ENCODE measurements at places on chromosomes 7 and 10.

DNA sequence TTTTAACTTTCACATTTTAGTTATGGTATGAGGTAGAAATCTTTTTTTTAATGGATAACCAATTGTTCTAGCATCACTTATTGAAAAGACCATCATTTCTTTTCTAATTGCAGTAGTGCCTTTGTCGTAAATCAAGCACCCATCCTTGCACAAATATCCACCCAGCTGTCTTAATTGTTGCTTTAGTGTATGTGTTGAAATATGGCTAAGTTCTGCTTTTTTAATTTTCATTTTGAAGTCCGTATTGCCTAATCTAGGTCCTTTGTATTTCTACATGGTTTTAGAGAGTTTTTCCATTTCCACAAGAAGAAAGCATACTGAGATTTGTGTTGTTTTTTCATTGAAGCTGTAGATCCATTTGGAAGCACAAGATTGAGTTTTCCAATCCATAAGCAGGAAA lies 259.6 kb upstream of the SEMA3E start:
- no peak for DNase-seq

GRCh38 chr7:116598861-116599260 lies 73.1 kb upstream of the MET start:
- no peak for DNase-seq

- no peak for DNase-seq
These were observed 71.7 kb downstream of the PPP1R17 start for GRCh38 chr7:31758755-31759154.

DNA sequence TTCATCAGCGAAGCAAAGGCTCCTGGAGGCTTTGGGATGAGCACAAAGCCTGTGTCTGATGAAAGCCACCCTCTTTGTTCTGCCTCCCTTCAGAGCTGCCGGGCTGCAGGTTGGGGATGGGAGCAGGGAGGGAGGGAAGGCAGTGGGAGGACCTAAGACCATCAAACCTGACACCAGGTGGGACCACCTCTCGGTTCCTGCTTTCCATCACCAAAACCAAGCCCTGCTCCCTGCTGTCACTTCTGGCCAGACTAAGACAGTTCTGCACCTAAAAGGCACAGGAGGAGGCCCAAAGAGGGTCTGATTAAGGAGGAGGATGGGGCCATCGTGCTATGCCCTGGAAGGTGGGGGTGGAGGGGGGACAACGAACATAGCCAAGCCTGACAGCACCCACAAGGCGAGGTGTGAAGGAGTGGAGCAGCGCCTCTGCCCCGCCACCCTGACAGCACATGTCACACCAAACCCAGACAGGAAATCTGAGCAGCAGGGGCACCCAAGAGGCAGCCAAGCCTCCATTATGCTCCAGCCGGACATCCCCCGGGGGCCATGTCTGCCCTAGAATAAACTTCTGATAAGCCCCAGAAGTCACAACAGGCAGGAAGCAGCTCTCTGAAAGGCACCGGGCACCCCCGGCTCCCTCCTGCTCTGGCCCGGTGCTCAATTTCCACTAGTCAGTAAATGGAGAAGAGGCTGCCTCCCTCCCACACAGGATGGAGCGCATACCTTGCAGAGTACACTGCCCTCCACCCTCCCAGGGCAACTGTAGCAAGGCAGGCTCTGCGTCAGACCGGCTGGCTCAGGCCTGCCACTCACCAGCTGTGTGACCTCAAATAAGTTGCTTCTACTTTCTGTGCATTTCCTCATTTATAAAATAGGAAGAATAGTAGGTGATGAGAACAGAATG lies 48.9 kb downstream of the DLG5 start:
- no peak for DNase-seq

DNA sequence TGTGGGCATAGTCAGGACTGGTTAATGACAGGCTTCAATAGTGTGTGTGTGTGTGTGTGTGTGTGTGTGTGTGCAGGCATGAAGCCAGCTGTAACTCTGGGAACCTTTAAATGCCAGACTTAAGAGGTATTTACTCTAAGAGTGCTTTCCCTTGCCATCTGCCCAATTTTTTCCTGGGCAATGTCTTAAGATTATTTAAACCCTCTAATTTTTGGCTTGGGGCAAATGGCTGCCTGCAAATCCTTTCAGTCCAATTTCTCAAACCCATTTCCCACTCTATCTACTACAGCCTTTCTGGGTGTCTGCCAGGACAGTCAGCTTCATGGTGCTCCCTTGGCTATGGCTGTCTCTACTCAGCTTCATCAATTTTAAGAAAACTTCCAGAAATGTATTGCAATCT lies 62.6 kb upstream of the C1GALT1 start:
- DNase-seq = no peak

DNA sequence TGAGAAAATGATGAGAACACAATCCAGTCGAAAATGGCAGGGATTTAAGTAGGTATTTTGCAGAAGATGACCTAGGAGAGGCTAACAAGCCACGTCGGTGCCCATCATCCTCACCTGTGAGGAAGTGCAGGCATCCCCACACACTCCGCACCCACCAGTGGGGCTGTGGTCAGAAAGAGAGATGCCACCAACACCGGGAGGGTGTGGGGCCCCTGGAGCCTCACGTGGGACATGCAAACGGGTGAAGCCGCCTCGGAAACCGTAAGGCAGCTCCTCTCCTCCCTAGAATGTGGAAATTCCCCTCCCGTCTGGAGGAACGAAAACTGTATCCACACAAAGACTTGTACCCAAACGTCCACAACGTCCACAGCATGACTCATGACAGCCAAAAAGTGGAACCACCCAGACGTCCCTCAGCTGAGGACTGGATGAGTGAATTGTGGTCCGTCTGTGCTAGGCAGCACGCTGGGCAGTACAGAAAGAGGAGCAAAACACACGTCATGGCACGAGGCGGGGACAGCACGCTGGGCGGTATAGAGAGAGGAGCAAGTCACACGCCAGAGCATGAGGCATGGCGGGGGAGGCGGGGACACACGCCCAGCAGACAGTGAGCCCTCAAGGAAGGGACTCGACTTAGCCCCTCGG lies 246.0 kb downstream of the ELFN1 start:
- no peak for DNase-seq

- no peak for DNase-seq
These were observed 70.9 kb downstream of the CDK1 start for GRCh38 chr10:60849217-60849616.

GRCh38 chr10:32371101-32371500 lies 24.1 kb upstream of the EPC1 start:
- DNase-seq = no peak

GRCh38 chr7:139659922-139660316 lies 117.9 kb downstream of the HIPK2 start:
- DNase-seq = no peak

DNA sequence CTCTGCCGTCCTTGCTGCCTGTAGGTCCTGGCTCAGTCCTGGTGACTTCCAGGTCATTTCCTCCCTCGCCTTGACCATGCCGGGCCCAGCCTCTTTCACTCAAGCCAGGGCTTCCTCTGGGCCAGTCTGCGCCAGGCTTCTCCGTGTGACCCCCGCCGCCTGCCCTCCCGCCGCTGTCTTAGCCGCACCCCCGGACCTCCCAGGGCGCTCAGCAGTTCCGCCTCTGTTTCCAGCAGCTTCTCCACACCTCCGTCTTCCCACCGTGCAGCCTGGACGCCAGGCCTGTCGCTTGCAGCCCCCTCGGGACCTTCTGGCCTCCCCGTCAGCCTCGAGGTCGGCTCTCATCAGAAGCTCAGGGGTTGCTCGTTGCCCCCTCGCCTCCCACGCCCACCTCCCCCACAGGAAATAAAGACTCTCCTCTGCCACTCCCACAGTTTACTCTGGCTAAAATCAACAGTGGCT lies 123.0 kb upstream of the FZD8 start:
- DNase-seq = no peak

- no peak for DNase-seq
These were observed 64.4 kb downstream of the NRBF2 start for GRCh38 chr10:63197344-63198092.

DNA sequence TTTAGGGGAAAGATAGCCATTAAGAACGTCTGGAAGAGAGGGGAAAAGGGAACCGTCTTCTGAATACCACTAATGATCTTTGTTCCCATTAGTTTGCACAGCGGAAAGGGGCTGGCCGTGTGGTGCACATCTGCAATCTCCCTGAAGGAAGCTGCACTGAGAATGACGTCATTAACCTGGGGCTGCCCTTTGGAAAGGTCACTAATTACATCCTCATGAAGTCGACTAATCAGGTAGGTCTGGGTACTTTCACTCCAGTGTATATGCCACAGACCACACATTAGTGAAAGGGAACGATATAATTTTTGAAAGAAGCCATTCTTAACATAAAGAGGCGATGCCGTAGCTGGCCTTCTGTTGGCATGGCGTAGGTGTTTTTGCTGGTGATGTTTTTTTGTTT lies 74.3 kb upstream of the PDCD4 start:
- no peak for DNase-seq

DNA sequence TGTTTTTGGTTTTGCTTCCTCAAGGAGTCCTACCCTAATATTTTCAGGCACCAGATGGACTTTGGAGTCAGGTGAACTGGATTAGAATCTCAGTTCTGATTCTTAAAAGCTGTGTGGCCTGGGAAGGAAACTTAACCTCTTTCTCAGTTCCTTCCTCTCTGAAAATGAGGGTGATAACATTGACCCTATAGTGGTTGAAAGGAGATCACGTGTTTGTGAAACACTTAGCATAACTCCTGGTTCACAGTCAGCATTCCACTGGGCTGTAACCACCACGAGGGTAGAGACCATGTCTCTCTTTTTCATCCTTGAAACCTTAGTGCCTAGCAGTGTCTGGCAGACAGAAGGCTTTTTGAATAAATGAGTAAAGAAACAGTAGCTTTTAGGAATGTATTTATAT lies 16.7 kb downstream of the LSMEM1 start:
- no peak for DNase-seq

- DNase-seq = no peak
These were observed 884.1 kb downstream of the NRG3 start for GRCh38 chr10:82759050-82759449.

GRCh38 chr10:99524736-99525380 lies 7.9 kb upstream of the NKX2-3 start:
- no peak for DNase-seq

GRCh38 chr10:28620251-28620650 lies 57.1 kb upstream of the BAMBI start:
- no peak for DNase-seq

GRCh38 chr10:127345231-127345965 lies 149.0 kb upstream of the INSYN2A start:
- no peak for DNase-seq

GRCh38 chr7:111168182-111168581 lies 77.3 kb downstream of the LRRN3 start:
- DNase-seq = no peak

GRCh38 chr10:77824908-77825307 lies 101.6 kb downstream of the DLG5 start:
- DNase-seq = no peak

GRCh38 chr10:19833170-19833824 lies 17.1 kb downstream of the PLXDC2 start:
- DNase-seq = no peak

DNA sequence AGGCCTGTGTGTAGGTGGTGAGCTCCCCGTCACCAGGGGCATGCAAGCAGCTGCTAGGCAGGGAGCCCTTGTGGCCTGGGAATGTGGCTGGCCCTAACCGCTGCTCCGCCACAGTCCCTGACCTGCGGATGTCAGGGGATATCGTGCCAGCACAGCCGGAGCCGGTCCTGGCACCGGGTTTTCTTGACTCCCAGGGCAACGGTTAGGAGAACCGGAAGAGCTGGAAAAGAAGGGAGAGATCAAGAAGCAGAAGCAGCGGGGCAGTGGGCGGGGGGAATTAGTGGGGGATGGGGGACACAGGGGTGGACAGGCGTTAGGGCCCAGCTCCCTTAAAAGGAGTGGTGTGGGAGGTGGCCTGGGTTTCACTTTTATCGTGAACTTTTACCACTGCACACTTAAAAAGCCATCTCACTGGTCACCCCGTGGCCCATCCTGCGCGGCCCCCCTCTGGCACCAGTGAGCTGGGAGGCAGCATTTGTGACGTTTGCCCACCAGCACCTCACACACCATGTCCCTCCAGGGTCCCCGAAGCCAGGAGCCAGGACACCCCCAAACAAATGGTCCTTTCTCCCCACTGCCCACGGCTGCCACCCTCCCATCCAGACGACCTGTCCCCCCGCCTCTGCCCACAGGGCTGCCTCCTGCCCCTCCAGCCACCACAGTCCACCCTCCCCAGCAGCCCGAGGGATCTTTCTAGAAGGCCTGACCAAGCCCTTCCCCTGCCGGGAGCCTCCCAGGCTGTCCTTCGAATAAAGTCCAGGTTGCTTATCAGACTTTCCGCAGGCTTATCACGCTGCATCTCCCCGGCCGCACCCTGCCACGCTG lies 1.8 kb upstream of the MICALL2 start:
- DNase-seq = no peak
